ENCODE measurements at places on chromosomes 4 and X.

- DNase-seq: no peak
Observed at GRCh38 chr4:147128787-147129186, 183.1 kb upstream of the TTC29 start.

DNA sequence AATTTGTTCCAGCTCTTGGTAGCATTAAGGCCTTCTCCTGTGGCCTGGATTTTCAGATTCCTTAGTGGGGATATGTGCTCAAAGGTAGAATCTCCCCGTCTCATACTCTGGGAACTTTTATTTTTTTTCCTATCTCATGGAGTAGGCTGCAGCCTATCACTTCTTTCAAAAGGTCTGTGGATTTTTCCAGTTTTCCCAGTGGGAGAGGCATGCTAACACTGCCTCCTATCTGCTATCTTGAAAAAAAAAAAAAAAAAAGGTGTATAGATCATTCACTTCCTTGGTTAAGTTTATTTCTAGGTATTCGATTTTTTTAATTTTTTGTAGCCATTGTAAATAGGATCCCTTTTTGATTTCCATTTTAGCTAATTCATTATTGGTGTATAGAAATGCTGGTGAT lies 67.1 kb downstream of the IL15 start:
- no peak for DNase-seq

GRCh38 chr4:88742561-88742960 lies 44.9 kb upstream of the NAP1L5 start:
- DNase-seq: no peak

DNA sequence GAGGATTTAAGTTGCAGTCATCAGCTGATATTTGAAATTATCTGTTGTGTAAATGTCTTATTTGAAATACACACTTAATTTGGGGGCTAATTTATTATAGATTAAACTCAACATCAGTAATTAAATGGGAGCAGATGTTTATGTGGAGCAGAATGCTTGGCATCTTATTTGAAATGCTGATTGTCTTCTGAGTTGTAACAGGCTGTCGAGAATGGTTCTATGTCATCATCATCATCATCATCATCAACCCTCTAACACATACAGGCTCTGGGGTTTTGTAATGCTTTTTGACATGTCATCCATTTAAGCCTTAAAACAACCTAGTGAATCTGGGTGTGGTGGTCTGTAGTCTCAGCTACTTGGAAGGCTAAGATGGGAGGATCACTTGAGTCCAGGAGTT lies 8.2 kb downstream of the MTMR1 start:
- no peak for DNase-seq

- DNase-seq: peak; percentile 43
Observed at GRCh38 chr4:73735231-73735630, 5.1 kb upstream of the CXCL8 start.

- DNase-seq: no peak
Observed at GRCh38 chr4:101512416-101512815, 165.1 kb upstream of the PPP3CA start.

- DNase-seq: no peak
Observed at GRCh38 chrX:63702556-63702955, 82.5 kb downstream of the ARHGEF9 start.

DNA sequence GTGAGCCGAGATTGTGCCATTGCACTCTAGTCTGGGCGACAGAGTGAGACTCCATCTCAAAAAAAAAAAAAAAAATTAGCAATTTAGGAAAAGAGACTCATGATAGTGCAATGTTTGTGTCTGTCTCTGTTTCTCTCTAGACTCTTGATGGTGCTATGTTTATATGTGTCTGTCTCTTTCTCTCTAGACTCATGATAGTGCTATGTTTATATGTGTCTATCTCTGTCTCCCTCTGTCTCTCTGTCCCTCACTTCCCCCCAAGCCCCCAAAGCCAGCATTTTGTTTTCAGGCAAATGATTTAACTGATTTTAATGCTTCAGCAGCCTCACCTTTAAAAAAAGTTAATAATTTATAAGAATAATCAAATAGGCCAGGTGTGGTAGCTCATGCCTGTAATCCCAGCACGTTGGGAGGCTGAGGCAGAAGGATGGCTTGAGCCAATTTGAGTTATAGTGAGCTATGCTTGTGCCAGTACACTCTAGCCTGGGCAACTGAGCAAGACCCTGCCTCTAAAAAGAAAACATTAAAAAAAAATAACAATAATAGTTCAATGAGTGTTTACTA lies 6.9 kb downstream of the MOB1B start:
- DNase-seq: no peak

- DNase-seq: no peak
Observed at GRCh38 chrX:39149761-39150160, 348.5 kb downstream of the MID1IP1 start.

- no peak for DNase-seq
Observed at GRCh38 chr4:138103597-138104283, 138.4 kb downstream of the SLC7A11 start.

GRCh38 chr4:55907469-55907868 lies 41.3 kb upstream of the CEP135 start:
- no peak for DNase-seq

- no peak for DNase-seq
Observed at GRCh38 chr4:88443486-88443885, 13.4 kb upstream of the HERC5 start.

GRCh38 chr4:25863347-25863784 lies 578 bp upstream of the SEL1L3 start:
- DNase-seq: no peak

DNA sequence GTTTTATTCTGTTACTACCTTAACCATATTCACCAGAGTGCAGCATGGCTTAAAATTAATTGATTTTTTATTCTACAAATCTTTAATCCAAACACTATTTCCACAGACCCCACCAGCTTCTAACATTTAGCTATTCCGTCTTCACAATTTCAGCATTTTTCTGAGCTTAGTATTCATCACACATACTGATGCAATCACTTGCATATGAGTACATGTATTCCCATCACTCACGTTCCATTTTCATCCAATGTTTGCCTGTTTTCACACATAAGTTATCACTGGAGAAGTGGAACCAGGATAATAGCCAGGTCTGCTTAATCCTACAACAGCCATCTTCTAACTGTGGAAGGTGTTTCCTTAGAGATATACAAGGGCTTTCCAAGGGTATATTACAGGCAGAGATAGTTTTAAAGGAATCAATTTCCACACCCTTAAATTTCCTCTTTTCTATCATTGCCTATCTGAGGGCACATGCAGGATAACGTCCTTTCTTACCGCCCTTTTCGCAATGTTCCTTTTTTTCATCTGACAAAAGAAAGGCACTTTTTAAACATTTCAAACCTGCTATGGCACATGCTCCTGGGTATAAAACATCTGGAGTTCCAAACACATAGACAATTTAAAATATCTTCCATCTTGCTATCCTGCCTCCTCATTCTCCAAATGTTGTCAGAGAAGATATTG lies 115.8 kb downstream of the CORIN start:
- DNase-seq: no peak
